ENCODE measurements at places on chromosomes 16 and 17.

DNA sequence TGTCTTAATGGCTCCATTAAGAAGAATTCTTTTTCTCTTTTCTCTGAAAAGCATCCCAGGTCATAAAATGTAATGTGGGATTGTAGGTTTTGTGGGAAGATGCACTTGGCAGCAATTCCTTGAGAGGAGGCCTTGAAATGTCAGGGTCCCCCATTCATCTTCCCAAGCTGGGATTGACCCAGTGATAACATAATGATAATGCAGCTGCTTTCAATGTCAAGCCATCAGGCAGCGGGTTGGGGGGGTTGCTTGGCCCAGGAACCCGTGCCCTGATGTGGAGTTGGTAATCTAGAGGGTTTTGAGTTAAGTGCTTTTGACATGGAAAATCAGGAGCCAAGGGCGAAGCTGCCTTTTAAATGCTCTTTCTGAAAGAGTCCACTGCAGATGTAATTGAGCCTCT lies 484.0 kb downstream of the WWOX start:
- no peak for DNase-seq

- no peak for DNase-seq
Measured at GRCh38 chr17:74176546-74177001, 26.9 kb upstream of the RPL38 start.

GRCh38 chr17:7380855-7381683 lies at the start of gene TNK1:
TSS of gene TNK1 (plus strand) at chr17:7381089. CDS start at chr17:7382927, 1,838 bp downstream.
- no peak for DNase-seq

- no peak for DNase-seq
Measured at GRCh38 chr17:73103641-73104335, 11.3 kb upstream of the SLC39A11 start.

DNA sequence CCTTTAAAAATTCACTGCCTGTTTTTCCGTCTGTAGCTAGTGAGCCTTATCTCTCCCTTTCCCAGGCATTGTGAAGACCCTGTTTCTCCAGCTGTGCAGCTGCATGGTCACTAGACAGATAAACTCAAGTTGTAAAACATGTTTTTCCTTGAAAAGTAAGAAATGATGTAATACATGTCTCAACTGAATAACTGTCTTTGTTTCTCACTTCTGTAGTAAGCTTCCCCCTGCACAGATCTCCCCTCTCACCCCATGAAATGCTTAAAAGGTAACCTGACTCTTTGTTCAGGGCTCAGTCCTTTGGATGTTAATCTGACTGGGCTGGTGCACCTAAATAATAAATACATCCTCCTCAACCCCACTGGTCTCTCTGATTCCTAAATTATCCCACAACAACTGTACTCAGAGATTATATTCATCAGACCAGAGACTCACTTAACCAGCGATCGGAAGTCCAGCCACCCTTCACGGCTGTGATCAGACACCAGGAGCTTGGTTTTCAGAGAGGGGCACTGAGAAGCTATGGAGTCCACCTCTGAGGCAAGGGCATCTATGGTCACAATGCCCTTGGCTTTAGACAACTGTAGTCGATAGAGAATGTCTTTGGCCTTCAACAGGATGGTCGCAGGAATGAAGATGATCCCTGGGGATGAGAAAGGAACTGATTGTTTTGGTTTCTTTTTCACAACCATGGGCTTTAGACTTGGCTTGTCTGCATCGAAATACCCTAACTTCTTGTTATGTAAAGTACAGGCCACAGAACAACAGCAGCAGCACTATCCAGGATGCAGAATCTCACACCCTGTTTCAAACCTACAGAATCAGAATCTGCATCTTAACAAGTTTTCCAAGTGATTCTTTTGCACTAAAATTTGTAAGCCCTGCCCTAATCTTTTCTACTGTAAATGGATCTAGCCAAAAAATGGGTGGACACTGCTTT lies 15.4 kb downstream of the ACSM1 start:
- no peak for DNase-seq

DNA sequence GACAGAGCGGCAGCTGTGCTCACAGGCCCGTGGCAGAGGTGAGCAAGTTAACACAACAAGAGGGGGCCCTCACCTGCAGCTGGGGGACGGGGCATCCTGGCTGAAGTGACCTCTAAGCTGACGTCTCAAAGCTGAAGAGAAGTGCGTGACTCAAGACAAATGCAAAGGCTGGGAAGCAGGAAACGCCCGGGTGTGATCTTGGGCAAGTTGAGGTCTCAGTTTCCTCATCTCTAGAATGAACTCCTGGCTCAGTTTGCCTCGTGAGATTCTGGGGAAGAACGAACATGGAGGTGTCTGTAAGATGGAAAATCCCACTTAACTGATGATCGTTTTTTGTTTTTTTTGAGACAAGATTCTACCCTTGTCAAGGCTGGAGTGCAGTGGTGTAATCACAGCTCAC lies 40.1 kb upstream of the C1QL1 start:
- DNase-seq, result no peak

- DNase-seq, result no peak
Measured at GRCh38 chr16:80034948-80035663, 434.6 kb upstream of the MAF start.

- no peak for DNase-seq
Measured at GRCh38 chr17:64355536-64356303, 34.9 kb downstream of the PECAM1 start.

DNA sequence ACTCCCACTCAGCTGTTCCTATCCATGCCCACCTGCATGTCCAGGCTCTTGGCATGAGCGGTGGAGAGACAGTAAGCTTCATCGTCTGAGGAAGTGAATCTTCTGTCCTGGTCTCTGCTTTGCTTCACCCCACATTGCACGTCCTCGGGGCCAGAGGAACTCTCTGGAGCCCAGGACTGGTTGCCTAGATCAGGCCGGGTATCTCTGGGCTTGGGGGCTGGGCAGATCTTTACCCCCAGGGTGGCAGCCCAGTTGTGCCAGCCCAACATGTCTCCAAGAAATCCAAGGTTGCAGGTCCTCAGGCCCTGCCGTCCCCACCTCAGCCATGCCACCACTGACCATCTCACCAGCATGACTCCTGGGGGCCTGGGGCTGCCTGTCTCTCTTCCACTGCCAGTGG lies 58.3 kb downstream of the BEAN1 start:
- no peak for DNase-seq

- DNase-seq, result no peak
Measured at GRCh38 chr16:7509963-7510601, 177.4 kb downstream of the RBFOX1 start.

- DNase-seq, result no peak
Measured at GRCh38 chr17:66620528-66620927, 214.4 kb upstream of the CACNG5 start.

GRCh38 chr16:46638947-46639925 lies 18.1 kb upstream of the SHCBP1 start:
- DNase-seq, result no peak

GRCh38 chr16:79784007-79784406 lies 183.5 kb upstream of the MAF start:
- no peak for DNase-seq

DNA sequence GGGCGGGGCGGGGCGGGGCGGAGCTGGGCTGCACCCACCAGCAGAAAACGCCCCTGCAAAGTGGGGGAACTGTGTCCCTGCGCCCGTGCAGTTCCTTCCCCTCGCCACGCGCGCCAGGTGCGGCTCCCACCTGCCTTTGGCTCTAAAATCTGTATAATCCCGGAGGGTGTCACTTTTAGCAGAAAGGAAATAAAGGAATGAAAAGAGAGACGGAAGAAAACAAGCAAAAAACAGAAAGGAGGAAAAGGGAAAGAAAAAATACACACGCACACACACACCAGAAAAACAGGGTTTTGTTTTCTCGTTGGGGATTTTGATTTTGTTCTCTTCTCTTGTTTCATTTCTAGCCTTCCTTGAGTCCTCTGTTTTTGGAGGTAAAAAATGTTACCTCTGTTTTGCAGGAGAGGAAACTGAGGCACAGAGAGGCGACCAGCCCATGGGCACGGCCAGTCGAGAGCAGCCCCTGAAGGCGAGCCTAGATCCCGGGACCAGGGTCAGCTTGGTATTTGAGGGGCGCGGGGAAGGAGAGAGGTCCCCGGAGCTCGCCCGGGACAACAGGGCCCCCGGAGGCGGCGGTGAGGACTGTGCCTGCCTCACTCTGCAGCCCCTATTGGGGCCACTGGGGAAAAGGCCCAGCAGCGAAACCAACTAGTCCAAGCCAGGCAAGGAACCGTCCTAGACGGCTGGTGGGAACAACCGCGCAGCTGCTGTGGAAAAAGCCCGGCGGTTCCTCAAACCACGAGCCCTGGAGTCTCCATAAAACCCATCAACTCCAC lies 594 bp upstream of the CARHSP1 start:
- no peak for DNase-seq

- no peak for DNase-seq
Measured at GRCh38 chr17:61299517-61300513, 99.8 kb upstream of the TBX2 start.

DNA sequence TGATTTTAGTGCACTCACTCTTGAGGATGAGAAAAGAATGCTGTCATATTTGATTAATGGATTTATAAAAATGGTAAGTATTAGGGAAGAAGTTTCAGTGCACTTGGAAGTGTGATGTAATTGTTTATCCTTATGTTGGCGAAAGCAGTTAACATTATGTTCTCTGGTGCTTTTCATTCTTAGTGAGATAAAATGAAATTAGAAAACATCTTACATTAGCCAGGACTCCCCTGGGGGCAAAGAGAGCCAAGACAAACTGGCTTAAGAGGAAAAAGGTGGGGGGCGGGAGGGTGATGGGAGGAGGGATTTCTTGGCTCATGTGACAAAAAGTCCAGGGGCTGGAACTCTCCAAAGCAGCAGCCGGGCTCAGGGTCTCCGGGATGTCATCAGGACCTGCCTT lies 73.2 kb downstream of the KNOP1 start:
- no peak for DNase-seq

- DNase-seq, result no peak
Measured at GRCh38 chr16:19844945-19845641, 39.6 kb downstream of the GPRC5B start.

- no peak for DNase-seq
Measured at GRCh38 chr17:42509409-42509808, 26.6 kb upstream of the NAGLU start.

DNA sequence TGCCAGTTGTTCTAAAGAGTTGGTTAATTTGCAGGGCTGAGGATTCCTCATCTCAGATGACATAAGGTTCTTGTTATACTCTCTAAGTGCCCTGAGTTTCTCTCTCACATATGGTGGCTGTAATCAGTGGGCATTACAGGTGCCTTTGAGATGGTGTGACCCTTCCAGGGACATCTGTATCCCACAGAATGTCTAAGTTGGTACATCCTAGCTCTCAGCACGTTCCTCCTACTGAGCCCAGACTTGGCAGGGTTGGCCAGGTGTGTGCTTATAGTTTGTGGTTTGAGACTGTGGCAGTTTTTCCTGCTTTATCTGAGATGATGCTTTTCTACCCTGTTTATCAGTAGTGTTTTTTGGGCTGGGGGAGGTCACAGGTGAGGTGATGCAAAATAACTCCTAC lies 36.3 kb downstream of the SPECC1 start:
- DNase-seq, result no peak

DNA sequence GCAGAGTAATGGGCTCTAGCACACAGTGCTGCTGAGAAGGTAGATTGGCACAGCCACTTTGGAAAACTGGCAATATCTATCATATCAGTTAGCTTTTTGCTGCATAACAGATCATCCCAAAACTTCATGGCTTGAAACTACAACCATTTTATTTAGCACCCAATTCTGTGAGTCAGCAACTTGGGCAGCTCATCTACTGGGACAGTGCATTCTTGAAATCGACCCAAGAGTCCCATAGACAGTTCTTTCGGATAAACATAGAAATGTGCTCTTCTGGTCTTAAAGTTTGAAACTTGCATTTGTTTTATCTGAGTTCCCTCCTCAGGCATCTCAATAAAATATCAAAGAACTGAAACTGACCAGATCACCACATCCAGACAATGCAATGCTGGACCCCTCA lies 76.7 kb downstream of the CEP112 start:
- no peak for DNase-seq

DNA sequence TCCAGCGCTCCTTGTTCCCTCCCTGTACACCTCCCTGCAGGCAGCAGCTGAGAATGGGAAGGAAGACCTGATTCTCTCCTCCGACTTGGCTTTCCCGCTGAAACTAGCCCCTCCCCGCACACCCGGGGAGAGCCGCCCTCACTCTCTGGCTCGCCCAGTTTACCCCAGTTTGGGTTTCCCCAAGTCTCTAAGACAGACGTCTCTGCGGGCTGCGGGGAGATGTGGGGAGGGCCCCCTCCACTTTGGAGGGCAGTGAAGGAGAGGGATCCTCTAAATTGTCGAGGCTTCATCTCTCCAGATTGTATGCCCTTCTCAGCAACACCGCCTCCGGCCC lies 797 bp downstream of the GRB7 start:
- DNase-seq, result no peak

DNA sequence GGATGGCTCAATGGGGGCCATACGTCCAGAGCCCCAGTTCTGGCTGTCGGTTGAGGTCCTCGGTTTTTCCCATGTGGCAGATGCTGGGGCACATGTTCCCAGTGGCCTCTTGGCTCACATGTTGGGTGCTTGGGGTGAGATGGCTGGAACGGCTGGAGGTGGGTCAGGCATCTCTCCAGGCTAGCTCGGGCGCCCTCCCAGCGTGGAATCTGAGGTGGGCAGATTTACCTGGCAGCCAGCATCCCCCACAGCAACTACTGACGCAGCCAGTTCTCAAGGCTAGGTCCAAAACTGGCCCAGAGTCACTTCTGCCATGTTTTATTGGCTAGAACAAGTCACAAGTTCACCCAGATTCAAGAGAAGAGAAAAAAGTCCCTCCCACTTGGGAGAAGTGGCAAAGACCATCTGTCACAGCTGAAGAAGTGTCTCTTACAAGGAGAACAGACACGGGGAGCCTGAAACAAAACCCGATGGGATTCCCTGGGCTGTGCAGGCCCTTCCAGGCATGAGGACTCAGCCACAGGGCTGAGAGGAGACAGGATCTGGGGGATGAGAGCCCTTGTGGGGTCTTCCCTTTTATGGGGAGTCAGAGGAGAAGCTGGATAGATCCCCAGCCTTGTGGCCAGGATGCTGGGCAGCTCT lies 15.2 kb downstream of the ACE start:
- DNase-seq, result no peak

DNA sequence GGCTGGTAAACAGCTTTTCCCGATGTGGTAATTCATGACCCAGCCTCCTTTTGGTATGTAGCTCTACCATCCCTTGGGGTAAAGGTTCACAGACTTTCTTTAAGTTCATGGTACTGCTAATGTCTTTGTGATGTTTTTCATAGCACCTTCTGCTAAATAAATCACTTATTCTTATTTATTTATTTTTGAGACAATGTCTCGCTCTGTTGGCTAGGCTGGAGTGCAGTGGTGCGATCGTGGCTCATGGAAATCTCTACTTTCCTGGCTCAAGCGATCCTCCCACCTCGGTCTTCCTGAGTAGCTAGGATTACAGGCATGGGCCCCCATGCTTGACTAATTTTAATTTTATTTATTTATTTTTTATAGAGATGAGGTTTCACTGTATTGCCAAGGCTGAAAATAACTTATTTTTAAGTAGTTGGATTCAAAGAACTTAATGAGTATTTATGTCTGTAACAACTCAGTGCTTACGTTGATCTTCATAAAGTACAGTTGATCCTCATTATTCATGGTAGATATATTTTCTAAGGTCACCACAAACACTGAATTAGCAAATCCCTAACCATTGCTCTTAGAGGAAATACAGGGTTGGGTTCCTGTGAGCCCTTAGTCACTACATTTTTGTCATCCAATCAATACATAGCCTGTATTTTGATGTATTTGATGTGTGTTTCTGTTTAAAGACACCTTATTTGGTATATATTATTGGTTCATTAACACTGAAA lies 97.1 kb downstream of the SHISA9 start:
- DNase-seq, result no peak

GRCh38 chr17:10789694-10790271 lies 14.1 kb downstream of the TMEM238L start:
- no peak for DNase-seq

GRCh38 chr17:77480199-77480508 lies 339.4 kb downstream of the SEC14L1 start:
- DNase-seq, result no peak

GRCh38 chr16:19119564-19119963 lies 5.8 kb downstream of the ITPRIPL2 start:
- DNase-seq, result no peak
